Body of pancreas (tissue), 4 donors: ENCODE measurements at places on chromosomes 12 and 14. TPM values are rescaled to one million over a fixed set of nuclear protein-coding genes. Genes with fewer than 3 reads are reported as not detected.

Gene SLCO1A2
- not detected for total RNA-seq

Gene SCNN1A
- 62.5 TPM for total RNA-seq

Gene RIN3
- total RNA-seq = 3.3 TPM

Gene CYP27B1
- 3.6 TPM for total RNA-seq

Gene CAPZA3
- not detected for total RNA-seq

Gene TEAD4
- total RNA-seq = 28.5 TPM

Gene MANSC4
- not detected for total RNA-seq

Gene ATF7
- total RNA-seq = 21.3 TPM

Gene OR4K17
- not detected for total RNA-seq

Gene AHNAK2
- total RNA-seq = 5.2 TPM

Gene ADGRD1
- total RNA-seq = 4.9 TPM

Gene IFNG-AS1
- not detected for total RNA-seq

DNA sequence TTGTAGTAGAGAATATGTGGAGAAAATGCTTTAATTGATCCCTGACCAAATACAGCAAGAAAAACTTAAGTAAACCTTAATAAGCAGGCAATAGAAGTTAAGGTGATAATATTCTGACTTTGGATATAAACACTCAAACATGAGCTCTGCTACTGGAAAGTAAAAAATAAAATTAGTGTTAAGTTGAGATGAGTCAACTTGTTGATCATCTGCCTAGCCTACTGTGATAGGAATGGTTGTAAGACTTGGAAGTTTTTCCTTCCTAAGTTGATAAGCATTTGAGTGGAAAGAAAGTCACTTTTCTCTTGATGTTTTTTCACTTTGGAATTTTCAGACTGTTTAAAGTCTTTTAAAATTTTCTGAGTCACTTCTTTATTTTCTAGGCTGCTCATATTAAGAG is 26.0 kb downstream of the ADIPOR2 start:
- H3K4me1 ChIP-seq = peaks cover 67% of the 10 kb centered on the region
- DNase-seq = no peak
- no peak overlapping the region for H3K27ac ChIP-seq
- H3K36me3 ChIP-seq = no peaks in the 10 kb centered on the region
- no peaks in the 10 kb centered on the region for H3K27me3 ChIP-seq

GRCh38 chr12:50039151-50039835 is 14.0 kb upstream of the RACGAP1 start:
- no peaks in the 10 kb centered on the region for H3K27me3 ChIP-seq
- H3K4me3 ChIP-seq = no peak overlapping the region
- H3K4me1 ChIP-seq = no peaks in the 10 kb centered on the region
- no peaks in the 10 kb centered on the region for H3K36me3 ChIP-seq
- DNase-seq = peak; percentile 85
- no peak overlapping the region for H3K27ac ChIP-seq

GRCh38 chr12:116150001-116150400 is 127.5 kb downstream of the MED13L start:
- DNase-seq = no peak
- H3K4me3 ChIP-seq = no peak overlapping the region
- H3K27me3 ChIP-seq = no peaks in the 10 kb centered on the region
- peaks cover 36% of the 10 kb centered on the region for H3K4me1 ChIP-seq

DNA sequence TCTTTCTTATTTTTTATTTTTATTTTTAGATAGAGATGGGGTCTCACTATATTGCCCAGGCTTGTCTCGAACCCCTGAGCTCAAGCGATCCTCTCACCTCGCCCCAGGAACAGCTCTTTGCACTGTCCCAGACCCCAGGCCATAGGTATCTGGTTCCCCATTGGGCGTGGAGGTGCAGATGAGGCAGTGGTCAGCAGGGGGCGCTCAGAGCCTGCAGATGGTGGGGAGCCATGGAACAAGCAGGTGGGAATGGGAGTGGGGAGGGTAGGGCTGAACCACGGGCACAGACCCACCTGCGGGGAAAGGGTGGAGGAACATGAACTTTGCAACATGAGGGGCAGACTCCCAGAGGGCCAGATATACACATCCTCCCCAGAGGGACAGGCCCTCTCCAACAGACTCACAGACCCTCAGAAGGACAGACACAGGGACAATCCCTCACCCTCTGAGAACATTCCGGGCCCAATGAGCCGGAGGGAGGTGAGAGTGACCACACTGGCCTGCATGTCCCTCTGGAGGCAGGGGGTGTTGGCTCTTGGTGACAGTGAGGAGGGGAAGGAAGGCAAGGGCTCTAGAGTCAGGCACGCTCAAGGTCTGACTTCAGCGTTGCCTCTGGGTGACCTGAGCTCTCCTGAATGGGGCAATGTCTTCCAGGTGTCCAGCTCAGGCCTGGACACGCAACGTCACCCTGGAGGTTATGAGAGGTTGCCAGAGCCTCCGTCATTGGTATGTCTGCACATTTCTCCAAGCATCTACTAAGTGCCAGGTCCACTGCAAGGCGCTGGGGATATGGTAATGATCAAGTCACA is 34.9 kb downstream of the KRT80 start:
- DNase-seq = peak; percentile 83
- no peaks in the 10 kb centered on the region for H3K27me3 ChIP-seq
- no peak overlapping the region for H3K4me3 ChIP-seq

DNA sequence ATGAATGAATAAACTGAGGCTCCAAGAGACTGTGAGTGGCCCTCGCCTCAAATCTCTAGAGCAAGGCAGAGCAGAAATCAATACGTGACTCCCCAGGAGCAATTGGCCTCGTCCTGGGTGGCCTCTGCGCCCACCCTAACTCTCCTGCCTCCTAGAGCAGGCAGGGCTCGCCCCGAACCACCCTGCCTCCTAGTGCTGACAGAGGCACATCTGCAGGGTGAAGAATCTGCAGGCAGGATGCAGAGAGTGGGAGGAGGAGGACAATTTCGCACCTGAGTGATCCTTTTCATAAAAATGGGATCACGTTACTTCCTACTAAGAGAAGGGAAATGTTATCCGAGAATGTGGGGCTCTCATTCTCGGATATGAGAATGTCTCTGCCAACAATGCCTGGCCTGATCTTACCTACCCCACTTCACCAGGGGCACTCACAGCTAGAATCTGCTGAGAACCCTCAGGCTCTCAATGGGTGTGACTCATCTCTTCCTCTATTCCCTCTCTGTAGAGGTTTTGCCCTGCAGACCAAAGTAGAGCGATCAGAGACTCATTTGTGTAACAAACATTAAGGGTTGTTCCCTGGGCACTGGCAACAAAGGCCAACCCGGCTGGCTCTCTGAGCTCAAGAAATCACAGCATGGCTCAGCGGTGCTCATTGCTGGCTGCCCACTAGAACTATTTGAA is 61.7 kb upstream of the BCL2L14 start:
- no peaks in the 10 kb centered on the region for H3K4me1 ChIP-seq
- no peak overlapping the region for H3K27ac ChIP-seq
- no peaks in the 10 kb centered on the region for H3K36me3 ChIP-seq

DNA sequence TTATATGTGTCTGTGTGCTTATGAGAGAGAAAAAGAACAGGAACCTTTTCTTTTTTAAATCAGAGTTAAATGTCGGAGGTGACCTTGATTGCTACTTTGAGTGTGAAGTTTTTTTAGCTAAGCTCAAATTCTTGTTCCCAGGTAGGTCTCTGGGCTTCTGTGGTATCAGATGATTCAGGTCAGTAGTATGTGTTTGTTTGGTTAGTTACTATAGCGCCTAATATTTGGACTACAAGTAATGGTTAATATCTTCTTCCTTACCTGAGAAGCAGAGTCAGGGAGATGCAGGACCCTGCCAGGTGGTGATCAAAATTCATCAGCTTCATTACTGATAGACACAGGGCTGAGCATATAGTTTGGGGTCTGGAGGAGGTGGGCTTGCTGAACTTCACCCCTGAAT is 30.8 kb downstream of the ADCK1 start:
- H3K27ac ChIP-seq = no peak overlapping the region
- no peak for DNase-seq

DNA sequence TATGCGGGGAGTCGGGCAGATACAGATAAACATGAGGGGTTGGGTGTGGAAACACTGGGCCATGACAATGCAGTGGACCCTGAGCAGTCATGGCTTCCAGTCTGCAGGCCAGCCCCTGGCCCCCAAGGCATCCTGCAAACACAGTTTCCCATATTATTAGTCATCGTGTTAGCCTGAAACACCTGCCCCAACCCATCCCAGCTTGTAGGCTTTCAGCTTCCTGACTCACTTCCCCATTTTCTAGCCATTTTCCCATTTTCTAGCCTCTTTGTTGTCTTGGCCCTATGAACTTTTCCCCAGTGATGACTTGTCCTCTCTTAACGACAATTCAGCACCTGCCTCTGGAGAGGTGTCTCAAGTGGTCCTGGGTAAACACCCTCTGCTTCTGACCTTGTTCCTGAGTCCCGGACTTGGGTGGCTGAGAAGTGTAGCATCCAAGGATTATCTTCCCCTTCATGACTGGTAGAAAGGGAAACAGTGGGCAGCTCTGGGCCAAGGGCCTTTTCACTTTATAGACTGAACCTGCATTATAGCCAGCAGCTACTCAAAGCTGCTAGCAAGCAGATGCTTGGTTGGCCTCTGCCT is 4.3 kb upstream of the PGF start:
- no peaks in the 10 kb centered on the region for H3K36me3 ChIP-seq
- peaks cover 10% of the 10 kb centered on the region for H3K4me1 ChIP-seq
- DNase-seq = no peak
- H3K4me3 ChIP-seq = no peak overlapping the region
- H3K27ac ChIP-seq = no peak overlapping the region

GRCh38 chr14:101945171-101945570 is 19.2 kb upstream of the DYNC1H1 start:
- no peaks in the 10 kb centered on the region for H3K27me3 ChIP-seq
- no peak overlapping the region for H3K27ac ChIP-seq
- H3K36me3 ChIP-seq = no peaks in the 10 kb centered on the region
- H3K4me1 ChIP-seq = peaks cover 16% of the 10 kb centered on the region
- no peak overlapping the region for H3K4me3 ChIP-seq

DNA sequence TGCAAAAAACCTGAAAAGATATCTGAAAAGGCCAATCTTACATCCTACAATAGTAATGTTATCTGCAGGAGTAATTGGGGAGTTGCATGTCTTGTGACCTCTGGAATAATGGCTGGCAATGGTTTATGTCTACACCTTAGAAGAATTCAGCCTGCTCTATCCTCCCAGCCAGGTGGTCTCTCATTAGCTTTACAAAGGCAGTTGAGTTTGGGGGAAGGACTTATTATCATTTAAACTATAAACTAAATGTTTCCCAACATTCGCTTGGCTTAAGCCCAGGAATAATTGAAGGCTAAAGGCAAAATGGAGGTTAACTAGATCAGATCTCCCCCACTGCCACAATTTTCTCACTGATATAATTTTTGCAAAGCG is 158.4 kb upstream of the SFSWAP start:
- H3K27me3 ChIP-seq = no peaks in the 10 kb centered on the region
- H3K36me3 ChIP-seq = no peaks in the 10 kb centered on the region
- H3K4me1 ChIP-seq = no peaks in the 10 kb centered on the region
- no peak overlapping the region for H3K4me3 ChIP-seq
- no peak overlapping the region for H3K27ac ChIP-seq
- no peak for DNase-seq

- peaks cover 4% of the 10 kb centered on the region for H3K4me1 ChIP-seq
- H3K27ac ChIP-seq = no peak overlapping the region
These were observed 468.3 kb downstream of the AACS start for GRCh38 chr12:125533434-125534029.

- no peak overlapping the region for H3K4me3 ChIP-seq
- H3K36me3 ChIP-seq = no peaks in the 10 kb centered on the region
- no peaks in the 10 kb centered on the region for H3K27me3 ChIP-seq
- H3K27ac ChIP-seq = no peak overlapping the region
- no peak for DNase-seq
These were observed 128.0 kb downstream of the NDUFA12 start for GRCh38 chr12:94875525-94875924.

- peaks cover 7% of the 10 kb centered on the region for H3K4me1 ChIP-seq
- H3K27ac ChIP-seq = no peak overlapping the region
- no peak for DNase-seq
- no peak overlapping the region for H3K4me3 ChIP-seq
These were observed 19.2 kb upstream of the EMP1 start for GRCh38 chr12:13177373-13177772.

DNA sequence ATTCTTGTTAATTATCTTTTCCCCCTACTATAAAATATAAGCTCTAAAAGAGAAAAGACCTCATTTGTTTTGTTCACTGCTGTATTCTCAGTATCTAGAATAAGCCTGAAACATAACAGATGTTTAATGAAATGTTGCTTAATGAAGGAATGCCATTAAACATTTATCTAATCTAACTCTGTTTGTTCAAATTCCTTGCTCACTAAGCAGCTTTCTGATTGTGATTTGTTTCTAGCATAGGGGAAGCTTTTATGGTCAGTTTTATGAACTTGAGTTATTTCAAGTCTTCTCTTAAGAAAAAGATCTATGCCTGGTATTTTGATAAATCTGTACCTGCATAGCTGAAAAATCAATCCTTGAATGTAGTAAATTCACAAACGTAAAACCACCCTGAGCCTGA is 308.6 kb downstream of the CCDC91 start:
- no peak overlapping the region for H3K4me3 ChIP-seq
- H3K27ac ChIP-seq = peak overlapping the region; percentile 5

DNA sequence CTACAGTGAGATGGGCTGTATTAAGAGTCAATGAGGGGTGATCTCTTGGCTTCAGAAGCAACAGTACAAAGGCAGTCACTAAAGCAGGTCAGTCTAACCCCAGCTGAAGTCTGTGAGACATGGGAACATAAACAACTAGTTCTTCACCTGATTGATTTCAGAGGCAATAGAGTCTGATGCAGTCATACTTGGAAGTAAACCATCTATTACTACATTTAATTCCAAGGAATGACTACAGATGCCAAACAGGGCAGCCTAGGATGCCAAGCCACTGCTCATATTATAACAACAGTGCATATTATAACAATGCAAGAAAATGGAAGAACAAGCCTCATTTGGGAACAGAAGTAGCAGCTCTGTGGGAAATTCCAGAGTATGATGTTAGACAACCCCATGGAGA is 35.8 kb downstream of the GRIN2B start:
- H3K4me3 ChIP-seq = no peak overlapping the region
- H3K36me3 ChIP-seq = no peaks in the 10 kb centered on the region
- DNase-seq = no peak
- peaks cover 16% of the 10 kb centered on the region for H3K4me1 ChIP-seq
- no peak overlapping the region for H3K27ac ChIP-seq

DNA sequence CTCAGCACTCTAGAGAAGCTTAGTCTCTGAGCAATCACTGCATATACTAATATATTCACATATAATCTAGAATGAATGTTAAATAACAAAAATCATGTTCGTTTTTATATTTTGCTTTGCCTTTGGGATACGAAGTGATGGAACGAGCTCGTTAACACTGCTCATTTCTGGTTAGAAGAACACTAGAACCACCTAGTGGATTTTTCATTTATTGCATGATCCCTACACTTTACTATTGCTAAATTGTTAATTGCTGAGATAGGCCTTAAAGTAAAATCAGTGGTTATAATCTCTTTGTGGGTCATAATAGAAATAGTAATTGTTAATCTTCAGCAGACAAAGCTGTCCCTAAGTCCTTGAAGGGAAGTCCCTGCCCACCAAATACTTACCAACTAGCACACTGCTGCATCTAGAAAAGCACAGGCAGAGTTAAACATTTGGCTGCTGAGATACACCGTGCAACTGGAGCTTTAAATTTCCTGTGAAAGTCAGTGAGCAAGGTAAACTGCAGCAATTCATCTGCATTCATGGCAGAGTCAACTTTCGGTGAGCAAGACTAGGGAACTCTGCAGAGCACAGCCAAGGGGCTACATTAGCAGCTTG is 353.7 kb downstream of the APAF1 start:
- H3K27ac ChIP-seq = no peak overlapping the region
- H3K4me3 ChIP-seq = no peak overlapping the region
- no peaks in the 10 kb centered on the region for H3K27me3 ChIP-seq
- H3K36me3 ChIP-seq = no peaks in the 10 kb centered on the region
- H3K4me1 ChIP-seq = peaks cover 15% of the 10 kb centered on the region

- H3K4me1 ChIP-seq = peaks cover 14% of the 10 kb centered on the region
- peak; percentile 70 for DNase-seq
- H3K4me3 ChIP-seq = no peak overlapping the region
- H3K36me3 ChIP-seq = no peaks in the 10 kb centered on the region
- H3K27me3 ChIP-seq = no peaks in the 10 kb centered on the region
- peak overlapping the region; percentile 47 for H3K27ac ChIP-seq
These were observed 122.4 kb downstream of the GPR135 start for GRCh38 chr14:59342516-59343484.
